ENCODE measurements at places on chromosomes 7 and 10.
A peak's percentile ranks its signal among the peaks of the same experiment; 100 is the strongest.

- DNase-seq, result no peak
Observed at GRCh38 chr7:152185558-152185957, 160.1 kb downstream of the GALNT11 start.

DNA sequence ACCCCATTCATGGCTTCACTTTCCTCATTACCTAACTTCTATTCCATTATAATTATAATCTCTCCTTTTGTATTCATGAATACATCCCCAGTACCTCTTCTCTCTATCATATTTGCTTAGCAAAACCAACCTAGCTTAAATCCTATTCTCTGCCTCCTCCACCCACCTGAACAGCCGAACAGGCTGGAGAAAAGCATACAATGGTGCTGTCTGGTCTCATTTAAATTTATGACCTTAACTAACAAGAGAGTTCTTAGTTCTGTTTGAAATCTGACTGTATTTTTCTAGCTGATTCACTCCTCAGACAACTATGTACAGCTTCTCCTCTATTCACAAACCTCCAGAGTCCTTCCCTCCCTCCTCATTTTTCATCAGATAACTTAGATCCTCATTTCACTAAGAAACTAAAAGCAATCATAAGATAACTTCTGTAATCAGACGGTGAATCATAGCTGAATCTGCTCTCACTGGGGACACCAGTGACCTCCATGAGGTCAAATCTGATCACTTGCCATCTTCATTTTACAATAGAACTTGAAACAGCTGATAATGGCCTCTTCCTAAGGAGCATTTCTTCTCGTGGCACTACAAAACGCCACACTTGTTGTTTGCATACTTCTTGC lies 233.9 kb upstream of the AOAH start:
- DNase-seq, result peak; percentile 46

DNA sequence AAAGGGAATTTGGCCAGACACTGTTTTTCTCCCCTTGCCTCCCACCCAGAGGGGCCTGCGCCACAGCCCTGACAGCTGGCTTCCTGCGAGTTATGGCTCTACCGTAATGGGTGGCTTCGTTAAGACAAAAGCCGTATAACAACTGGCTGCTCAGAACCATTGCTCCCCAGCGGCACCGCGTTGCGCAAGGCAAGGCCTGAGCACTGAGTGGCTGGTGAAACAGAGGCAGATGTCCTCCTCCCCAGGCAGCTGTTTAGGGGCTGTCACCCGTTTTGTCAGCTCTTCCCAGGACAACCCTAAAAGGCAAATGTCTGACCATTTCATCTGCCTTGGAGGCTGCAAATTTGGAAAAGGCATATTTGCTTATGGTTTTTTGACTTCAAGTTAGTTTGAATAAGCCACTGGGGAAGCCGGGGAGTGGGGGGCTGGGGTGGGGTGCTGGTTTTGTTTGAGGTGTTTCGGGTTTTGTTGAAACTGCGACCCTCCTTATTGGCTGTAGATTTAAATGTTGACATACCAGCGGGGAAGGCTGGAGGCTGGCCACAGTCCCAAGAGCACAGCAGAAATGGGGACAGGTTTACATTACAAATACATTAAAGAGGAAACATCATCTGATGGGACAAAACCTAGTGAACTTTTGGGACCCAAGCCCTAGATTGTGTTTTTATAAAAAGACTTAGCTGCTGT lies 681 bp upstream of the SPOCK2 start:
- DNase-seq, result peak; percentile 3

GRCh38 chr10:123790132-123790885 lies 101.3 kb downstream of the CPXM2 start:
- DNase-seq, result no peak

- no peak for DNase-seq
Observed at GRCh38 chr10:132724446-132724845, 61.5 kb downstream of the NKX6-2 start.

- no peak for DNase-seq
Observed at GRCh38 chr7:95736635-95737034, 35.7 kb upstream of the DYNC1I1 start.

- DNase-seq, result no peak
Observed at GRCh38 chr7:142789441-142789840, 18.7 kb downstream of the PRSS2 start.

GRCh38 chr7:69540287-69540686 lies 58.0 kb upstream of the AUTS2 start:
- no peak for DNase-seq

GRCh38 chr10:103276896-103277712 lies at the start of gene INA:
Gene INA (plus strand): TSS chr10:103277138. CDS start chr10:103277212, 74 bp downstream.
- peak; percentile 55 for DNase-seq

DNA sequence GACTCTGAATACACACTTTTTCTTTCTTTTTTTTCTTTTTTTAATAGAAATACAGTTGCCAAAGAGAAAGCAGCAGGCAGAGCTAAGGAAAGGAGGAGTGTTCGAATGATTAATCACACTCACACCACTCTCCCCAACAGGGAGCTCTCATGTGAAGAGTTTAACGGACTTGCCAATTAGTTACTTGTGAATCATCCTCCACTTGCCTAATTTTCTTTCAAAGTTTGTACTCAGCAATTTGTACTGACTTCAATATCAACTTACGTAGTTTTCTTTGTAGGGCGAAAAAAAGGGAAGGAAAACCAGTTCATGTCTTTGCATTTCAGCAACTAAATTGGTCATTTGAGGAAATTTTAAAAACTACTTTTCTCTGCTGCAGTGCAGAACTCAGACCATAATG lies 109.2 kb downstream of the PIP4K2A start:
- no peak for DNase-seq

- no peak for DNase-seq
Observed at GRCh38 chr7:388961-389701, 99.2 kb downstream of the FOXL3 start.

- no peak for DNase-seq
Observed at GRCh38 chr10:62506371-62506770, 132.2 kb downstream of the ZNF365 start.

- no peak for DNase-seq
Observed at GRCh38 chr7:158734861-158735260, 30.3 kb upstream of the NCAPG2 start.

DNA sequence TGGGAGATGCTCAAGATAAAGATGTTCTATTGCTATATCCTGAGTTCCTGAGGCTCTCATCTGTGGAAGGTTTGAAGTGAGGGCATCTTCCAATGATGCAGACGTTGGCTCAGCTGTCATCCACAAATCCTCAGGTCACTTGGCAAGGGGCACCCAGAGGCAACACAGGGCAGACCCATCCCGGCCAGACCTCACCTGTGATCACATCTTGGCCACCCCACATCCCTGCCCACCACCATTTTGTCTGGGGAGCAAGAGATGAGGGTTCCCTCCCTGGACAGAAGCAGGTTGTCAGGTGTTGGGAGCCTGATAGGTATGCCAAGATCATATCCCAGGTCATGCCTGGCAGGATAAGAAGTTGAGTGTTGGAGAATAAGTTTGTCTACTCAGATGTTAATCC lies 918.2 kb upstream of the ZNF722 start:
- DNase-seq, result no peak

GRCh38 chr10:77028042-77028441 lies 609.6 kb downstream of the KCNMA1 start:
- DNase-seq, result no peak

DNA sequence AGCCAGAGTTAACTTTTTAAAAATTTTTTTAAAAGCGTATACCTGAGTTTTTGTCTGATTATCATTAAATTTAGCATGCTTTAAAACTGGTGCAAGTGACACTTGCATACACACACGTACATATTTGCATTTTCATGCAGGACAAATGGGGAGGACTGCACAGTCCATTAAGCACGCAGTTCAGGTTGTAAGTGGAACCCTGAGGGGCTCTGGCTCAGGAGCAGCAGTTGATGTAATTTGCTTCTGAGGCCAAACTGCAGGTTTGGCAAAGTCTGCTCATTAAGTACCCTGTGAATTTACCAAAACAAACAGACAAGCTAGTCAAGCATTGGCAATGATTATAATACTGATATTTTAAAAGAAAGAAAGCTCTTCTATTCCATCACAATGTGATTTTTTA lies 215.8 kb upstream of the PFKP start:
- no peak for DNase-seq

DNA sequence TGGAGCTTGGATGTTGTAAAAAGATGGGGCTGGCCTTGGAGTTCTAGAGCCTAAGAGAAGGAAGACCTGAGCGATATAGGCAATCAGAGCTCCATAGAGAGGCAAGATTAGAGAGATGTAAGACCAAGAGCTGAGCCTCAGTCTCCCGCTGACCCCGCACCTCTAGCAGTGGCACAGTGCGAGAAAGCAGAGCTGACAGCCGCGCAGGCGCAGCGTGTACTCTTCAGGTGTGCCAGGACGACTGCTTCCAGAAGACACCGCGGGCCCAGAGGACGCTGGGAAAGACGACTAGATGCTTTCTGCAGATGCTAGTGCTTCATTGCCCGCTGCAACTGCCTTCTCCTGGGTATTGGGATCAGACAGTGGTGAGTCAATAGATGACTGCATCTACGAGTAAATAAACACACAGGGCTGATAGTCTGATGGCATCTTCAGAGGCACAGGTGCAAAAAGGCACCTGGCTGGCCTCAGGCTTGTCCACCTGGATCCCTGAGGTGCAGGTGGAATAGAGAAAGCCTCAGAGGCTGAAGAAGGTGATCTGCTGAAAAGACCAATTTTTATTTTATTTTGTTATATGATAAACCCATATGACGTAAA lies 38.1 kb upstream of the CCDC6 start:
- no peak for DNase-seq

GRCh38 chr10:49441488-49442476 lies 45.9 kb upstream of the DRGX start:
- DNase-seq, result no peak

GRCh38 chr10:34955391-34955790 lies 134.8 kb downstream of the CUL2 start:
- no peak for DNase-seq

DNA sequence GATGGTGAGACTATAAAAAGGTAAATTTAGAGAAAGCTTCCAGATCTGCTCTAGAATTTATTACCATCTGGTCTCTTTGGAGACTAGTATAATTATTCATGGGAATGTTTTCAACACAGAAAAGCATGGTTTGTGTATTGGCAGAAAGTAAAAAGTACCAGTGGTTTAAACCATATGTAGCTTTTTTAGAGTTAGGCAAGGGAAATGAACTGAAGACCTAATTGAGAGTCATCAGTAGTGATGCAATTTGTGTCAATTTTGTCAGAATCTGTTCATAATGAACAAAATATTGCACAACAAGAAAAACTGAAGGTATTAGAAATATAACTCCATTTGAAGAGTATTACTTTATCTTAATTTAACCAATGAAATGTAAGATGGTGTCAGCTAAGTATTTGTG lies 181.4 kb downstream of the ADK start:
- DNase-seq, result no peak

- DNase-seq, result no peak
Observed at GRCh38 chr10:125147971-125148439, 12.4 kb downstream of the CTBP2 start.

DNA sequence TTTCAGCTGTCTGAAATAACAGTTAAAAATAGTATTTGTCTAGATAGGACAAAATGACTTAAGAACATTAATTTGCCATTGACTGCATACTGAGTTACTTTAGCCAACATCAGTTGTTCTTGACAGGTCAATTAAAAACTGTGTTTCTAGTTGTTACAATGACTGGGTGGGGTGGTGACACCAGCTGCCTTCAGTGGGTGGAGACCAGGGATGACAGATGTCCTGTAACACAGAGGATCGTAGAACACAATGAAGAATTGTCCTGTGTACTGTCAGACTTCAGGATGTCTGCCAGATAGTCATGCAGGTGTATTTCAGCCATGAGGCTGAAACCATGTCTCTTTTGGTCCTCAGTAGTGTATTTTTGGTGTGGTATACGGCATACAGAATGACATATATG lies 24.4 kb downstream of the TRUB1 start:
- DNase-seq, result no peak

- DNase-seq, result no peak
Observed at GRCh38 chr10:22536620-22537019, 177.8 kb downstream of the PIP4K2A start.

DNA sequence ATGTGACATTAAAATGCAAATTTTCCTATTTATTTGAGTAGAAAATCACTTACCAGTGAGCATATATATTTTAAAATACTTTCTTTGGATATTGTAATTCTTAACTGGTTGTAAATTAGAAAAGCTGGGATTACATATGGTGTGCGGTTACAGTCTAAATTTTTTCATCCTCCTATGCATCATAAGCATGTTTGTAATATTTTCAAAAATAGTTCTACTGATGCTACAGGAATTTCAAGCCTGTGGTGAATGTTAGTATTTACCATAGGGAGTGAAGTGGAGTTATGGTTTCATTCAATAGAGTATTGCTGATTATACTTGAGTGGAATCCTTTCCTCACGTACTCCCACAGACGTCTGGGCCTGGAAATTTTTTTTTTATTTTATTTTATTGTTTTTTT lies 34.6 kb upstream of the ST7 start:
- no peak for DNase-seq

DNA sequence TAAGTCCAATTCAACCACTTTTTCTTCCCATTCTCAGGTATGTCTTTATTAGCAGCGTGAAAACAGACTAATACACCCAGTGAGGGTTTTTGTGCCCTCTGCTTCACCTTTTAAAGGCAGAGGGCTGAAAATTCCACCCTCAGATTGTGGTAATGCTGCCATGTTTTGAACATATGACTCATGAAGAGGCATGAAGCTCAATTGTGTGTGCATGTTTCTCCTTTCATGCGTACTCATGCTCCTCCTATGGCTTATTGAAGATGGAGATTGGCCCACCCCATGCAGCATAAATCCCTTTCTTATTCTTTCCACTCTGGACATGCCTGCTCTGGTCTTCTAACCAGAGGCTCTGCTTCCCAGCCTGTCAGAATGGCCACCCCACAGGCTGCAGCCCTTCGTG lies 168.0 kb upstream of the PRKCQ start:
- no peak for DNase-seq

GRCh38 chr7:28739826-28740225 lies 218.3 kb downstream of the TRIL start:
- DNase-seq, result no peak

DNA sequence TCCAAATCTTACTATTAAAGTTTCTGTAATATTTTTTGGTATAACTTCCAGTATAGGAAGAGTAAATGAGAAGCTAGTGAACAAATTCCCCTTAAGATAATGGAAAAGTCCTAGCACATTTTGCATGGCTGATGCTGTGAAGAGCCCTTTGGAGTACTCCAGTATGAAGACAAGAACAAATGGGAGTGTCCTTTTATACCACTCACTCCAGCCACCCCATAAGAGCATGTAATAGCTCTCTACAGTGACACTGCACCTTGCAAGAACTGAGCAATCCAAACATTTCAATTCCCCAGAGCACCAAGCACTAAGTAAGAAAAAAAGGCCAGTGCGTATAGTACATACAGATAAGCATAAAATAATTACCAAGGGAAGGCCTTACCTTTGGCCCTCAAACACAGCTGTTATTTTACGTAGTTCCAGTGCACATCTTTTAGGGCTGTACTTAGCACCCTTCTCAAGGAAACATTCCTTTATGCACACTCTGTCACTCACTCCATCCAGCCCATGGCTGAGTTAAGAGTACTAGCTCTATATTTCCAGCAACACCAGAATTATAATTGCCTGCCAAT lies 135.4 kb downstream of the ST7 start:
- no peak for DNase-seq
